ENCODE measurements at places on chromosomes 5 and 9.

- DNase-seq = no peak
These were observed 183.2 kb upstream of the TUSC1 start for GRCh38 chr9:25861421-25861820.

- no peak for DNase-seq
These were observed 126.9 kb upstream of the MAP3K1 start for GRCh38 chr5:56688402-56688801.

GRCh38 chr5:52989781-52990527 lies 802 bp downstream of the ITGA2 start:
- DNase-seq = no peak

DNA sequence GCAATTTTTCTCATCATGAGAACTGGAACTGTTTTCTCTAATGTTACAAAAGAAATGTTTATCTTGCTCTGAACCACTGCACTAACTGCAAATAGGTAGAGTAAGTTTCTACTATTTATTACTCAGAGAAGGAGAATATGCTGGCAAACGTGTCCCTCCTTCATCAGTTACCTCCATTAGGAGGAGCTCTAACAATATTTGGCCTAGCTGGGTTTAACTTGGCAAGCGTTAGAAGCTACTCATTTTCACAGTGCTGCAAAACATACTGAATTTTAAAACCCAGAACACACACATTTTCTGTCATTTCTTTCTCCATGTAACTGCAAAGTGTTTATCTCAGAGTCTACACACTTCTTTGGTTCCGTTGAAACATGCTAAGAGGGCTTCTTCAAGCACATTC lies 101.0 kb upstream of the GABRG2 start:
- DNase-seq = no peak

GRCh38 chr9:98453589-98454311 lies 198.3 kb upstream of the TBC1D2 start:
- DNase-seq = no peak
